ENCODE measurements at places on chromosomes 4 and X.

DNA sequence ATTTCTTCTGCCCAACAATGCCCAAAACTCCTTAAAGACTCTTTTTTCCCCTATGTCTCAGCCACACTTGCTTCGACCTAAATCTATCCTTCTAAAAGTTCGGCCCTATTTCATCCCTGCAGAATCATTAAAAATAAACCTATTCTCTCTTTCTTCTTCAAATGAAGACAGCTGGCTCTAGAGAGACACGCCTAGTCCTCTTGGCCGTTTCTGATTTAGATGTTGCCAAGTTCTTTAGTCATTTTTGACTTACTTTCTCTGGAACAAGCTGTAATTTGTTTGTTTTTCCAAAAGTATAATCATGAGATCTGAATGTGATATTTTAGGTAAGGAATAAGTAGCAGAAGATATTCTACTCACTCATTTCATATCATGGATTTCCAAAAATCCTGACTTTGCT lies 211.6 kb downstream of the CENPC start:
- no peaks in the 10 kb centered on the region for H3K36me3 ChIP-seq
- H3K4me1 ChIP-seq: no peaks in the 10 kb centered on the region
- H3K4me3 ChIP-seq: no peak overlapping the region
- H3K27ac ChIP-seq: no peak overlapping the region

DNA sequence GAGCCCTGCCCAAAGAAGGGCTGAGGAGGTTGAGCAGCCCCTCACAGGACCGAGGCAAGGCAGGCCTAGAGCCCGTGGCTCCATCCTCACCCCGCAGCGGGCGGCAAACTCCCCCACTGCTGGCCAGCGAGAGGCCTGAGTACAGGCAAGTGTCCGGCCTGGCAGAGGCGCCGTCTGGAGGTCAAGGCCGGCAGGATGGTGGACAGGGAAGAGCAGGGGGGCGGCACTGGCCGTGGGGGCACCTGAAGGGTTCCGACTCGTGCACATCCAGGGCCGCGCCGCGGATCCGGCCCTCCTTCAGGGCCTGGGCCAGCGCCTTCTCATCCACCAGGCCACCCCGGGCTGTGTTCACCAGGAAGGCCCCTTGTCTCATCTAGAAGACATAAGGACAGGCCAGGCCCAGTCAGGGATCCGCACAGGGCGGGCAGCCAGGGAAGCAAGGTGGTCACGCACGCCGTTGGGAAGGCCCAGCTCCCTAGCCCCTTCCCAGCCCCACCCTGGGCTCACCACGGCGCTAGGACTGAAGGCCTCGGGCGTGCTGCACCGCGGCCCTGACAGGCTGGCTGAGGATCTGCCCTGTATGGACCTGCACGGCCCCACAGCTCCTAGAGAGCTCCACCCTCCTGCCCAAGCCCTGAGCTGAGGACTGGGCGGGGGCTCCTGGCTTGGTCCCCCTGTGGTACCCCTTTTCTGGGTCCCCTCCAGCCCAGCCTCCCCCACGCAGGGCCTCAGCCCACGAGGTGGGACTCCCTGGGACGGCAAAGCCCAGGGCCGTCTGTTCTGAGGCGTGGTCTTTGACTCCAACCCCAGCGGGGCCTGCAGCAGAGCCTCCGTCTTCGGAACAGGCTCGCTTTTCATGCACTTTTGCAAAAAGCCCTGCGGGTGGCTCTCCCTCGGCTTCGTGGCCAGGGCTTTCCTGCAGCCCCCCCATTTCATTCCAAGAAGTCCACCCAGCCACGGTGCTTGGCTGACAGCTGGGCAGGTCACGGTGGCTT lies 34.5 kb downstream of the CTBP1 start:
- no peaks in the 10 kb centered on the region for H3K27me3 ChIP-seq
- H3K36me3 ChIP-seq: peaks cover 68% of the 10 kb centered on the region
- no peak overlapping the region for H3K4me3 ChIP-seq

GRCh38 chr4:43864616-43865146 lies 583.9 kb downstream of the KCTD8 start:
- no peak for DNase-seq
- H3K27me3 ChIP-seq: no peaks in the 10 kb centered on the region
- no peak overlapping the region for H3K27ac ChIP-seq

DNA sequence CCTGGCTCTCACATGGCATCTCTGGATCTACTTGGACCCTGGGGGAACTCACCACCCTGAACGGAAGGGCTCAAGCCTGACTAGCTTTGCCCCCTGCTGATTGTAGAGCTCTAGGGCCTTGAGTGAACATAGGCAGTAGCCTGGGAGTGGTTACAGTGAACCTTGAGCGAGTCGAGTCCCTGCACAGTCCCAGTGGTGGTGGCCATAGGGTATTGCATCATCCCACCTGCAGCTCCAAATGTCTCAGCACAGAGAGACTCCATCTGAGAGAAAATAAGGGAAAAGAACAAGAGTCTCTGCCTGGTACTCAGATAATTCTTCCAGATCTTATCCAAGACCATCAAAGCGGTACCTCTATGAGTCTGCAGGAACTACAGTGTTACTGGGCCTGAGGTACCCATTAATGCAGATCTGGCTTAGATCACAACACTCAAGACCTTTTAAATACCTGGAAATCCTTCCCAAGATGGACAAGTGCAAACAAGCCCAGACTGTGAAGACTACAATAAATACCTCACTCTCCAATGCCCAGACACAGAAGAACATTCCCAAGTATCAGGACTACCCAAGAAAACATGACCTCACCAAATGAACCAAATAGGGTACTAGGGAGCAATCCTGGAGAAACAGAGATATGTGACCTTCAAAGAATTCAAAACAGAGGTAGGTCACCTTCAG lies 167.5 kb upstream of the TET2 start:
- H3K27me3 ChIP-seq: no peaks in the 10 kb centered on the region
- H3K27ac ChIP-seq: no peak overlapping the region
- no peaks in the 10 kb centered on the region for H3K4me1 ChIP-seq
- no peaks in the 10 kb centered on the region for H3K36me3 ChIP-seq
- no peak for DNase-seq

- no peak overlapping the region for H3K27ac ChIP-seq
- no peak for DNase-seq
- no peaks in the 10 kb centered on the region for H3K36me3 ChIP-seq
- no peaks in the 10 kb centered on the region for H3K4me1 ChIP-seq
- no peaks in the 10 kb centered on the region for H3K27me3 ChIP-seq
- H3K4me3 ChIP-seq: no peak overlapping the region
Measured at GRCh38 chrX:131219271-131219670, 69.8 kb downstream of the IGSF1 start.

DNA sequence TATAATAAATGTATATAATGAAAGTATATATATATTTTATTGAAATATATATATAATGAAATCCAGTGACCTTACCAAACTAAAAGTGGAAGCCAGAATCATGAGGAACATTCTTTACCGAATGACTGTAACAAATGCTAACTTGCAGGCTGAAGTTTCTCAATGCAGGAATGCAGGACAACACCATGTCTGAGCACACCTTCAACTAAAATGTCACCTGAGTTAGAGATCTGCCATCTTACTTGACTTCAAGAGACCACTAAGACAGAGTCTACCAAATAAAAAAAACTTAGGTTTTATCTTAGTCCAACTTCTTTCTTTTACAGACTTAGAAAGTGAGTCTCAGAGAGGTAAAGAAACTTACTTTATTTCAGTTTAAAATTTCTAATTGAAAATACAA lies 176.2 kb downstream of the FSTL5 start:
- H3K4me1 ChIP-seq: no peaks in the 10 kb centered on the region
- no peaks in the 10 kb centered on the region for H3K36me3 ChIP-seq
- H3K27me3 ChIP-seq: no peaks in the 10 kb centered on the region
- no peak for DNase-seq

- no peaks in the 10 kb centered on the region for H3K27me3 ChIP-seq
- H3K36me3 ChIP-seq: peaks cover 4% of the 10 kb centered on the region
- H3K4me1 ChIP-seq: peaks cover 31% of the 10 kb centered on the region
- peak within 1 kb of the TSS; percentile 86 for H3K4me3 ChIP-seq
Measured at GRCh38 chrX:118495061-118495921, at the start of gene DOCK11. DOCK11 (plus strand) TSS chrX:118495815; CDS start chrX:118495972, 157 bp downstream.

DNA sequence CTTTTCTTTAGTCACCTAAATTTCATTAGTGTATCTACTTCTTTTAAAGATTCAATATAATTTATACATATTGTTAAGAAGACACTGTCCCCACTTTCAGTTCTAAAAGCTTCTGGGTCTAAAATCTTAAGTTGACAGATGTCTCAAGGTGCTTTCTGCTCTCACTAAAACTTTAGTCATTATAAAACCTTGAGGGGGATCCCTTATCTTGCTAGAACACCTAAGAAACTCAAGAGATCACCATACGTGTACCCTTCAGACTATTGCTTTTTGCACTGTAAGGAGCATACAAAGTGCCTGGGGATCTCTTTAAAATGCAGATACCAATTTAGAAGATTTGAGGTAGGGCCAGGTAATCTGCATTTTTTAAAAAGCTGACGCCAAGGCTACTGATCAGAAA lies 30.1 kb downstream of the CYBB start:
- no peaks in the 10 kb centered on the region for H3K27me3 ChIP-seq
- no peak for DNase-seq
- no peak overlapping the region for H3K4me3 ChIP-seq
- H3K36me3 ChIP-seq: no peaks in the 10 kb centered on the region
- H3K4me1 ChIP-seq: no peaks in the 10 kb centered on the region

DNA sequence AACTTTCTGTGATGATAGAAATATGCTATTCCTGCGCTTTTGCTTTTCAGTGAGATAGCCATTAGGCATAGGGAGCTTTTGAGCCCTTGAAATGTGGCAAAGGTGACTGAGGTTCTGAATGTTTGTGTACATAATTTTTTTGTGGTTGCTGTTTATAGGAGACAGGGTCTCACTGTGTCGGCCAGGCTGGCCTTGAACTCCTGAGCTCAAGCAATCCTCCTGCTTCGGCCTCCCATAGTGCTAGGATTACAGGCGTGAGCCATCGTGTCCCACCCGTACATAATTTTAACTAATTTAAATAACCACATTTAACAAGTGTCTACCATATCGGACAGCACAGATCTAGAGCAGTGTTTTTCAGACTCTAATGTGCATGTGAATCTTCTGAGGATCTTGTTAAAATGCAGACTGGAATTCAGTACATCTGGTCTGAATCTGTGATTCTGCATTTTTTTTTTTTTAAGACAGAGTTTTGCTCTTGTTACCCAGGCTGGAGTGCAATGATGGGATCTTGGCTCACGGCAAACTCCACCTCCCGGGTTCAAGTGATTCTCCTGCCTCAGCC lies 45.3 kb downstream of the CASP6 start:
- no peak overlapping the region for H3K4me3 ChIP-seq
- H3K27me3 ChIP-seq: no peaks in the 10 kb centered on the region
- H3K27ac ChIP-seq: no peak overlapping the region
- peaks cover 22% of the 10 kb centered on the region for H3K36me3 ChIP-seq
- no peak for DNase-seq

DNA sequence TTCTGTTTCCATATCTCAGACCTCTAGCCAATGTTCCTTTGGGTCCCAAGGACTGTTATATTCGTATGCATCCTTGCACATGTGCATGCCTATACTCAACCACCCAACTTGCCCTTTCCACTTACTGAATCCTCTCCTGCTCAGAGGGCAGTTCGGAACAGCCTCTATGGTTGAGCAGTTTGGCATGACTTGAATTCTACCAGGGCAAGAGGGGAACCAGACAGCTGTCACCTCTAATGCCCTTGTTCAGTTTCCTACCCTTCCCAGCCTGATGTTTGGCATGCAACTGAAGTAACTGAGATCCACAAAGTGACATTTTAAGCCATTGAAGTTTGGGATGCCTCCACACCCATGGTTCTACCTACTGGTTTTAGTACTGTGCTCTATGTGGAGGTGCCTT lies 17.5 kb downstream of the DRP2 start:
- no peak for DNase-seq
- H3K36me3 ChIP-seq: no peaks in the 10 kb centered on the region
- no peak overlapping the region for H3K27ac ChIP-seq
- H3K4me3 ChIP-seq: no peak overlapping the region
- no peaks in the 10 kb centered on the region for H3K27me3 ChIP-seq

DNA sequence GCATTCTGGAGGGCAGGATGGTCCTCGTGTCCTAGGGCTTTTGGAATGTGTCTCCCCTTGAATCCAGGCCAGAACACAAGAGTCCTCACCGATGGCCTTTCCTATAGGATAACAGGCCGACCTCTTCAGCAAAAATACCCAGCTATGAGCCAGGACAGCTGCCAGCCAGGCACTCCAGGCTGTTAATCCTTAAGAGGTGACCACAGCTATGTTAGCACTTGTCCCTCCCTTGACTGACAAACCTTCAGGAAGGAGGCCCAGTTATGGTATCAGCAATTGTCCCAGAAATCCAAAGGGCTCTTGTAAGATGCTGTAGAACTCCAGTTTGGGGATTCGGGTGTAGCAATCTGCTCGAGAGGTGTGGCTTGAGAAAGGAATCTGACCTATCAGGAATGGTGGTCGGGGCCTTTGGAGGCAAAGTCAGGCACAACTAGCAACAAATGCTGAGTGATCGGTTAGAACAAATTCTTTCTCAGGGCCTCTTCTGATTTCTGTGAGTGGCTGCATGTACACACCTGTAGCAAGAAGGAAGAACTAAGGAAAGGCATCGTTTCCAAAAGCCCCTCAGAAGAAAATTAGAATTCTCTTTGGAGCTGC lies 54.6 kb downstream of the PTCHD1 start:
- no peak overlapping the region for H3K27ac ChIP-seq
- no peaks in the 10 kb centered on the region for H3K4me1 ChIP-seq
- no peak for DNase-seq
- no peaks in the 10 kb centered on the region for H3K27me3 ChIP-seq
- no peak overlapping the region for H3K4me3 ChIP-seq

- H3K27ac ChIP-seq: no peak overlapping the region
- H3K4me3 ChIP-seq: no peak overlapping the region
- DNase-seq: no peak
- H3K36me3 ChIP-seq: no peaks in the 10 kb centered on the region
- peaks cover 3% of the 10 kb centered on the region for H3K27me3 ChIP-seq
Measured at GRCh38 chrX:103520386-103520785, 1.1 kb upstream of the RAB40A start.

- no peaks in the 10 kb centered on the region for H3K36me3 ChIP-seq
- no peak overlapping the region for H3K27ac ChIP-seq
- no peaks in the 10 kb centered on the region for H3K27me3 ChIP-seq
- no peak for DNase-seq
Measured at GRCh38 chrX:56588397-56589188, 25.2 kb downstream of the UBQLN2 start.

DNA sequence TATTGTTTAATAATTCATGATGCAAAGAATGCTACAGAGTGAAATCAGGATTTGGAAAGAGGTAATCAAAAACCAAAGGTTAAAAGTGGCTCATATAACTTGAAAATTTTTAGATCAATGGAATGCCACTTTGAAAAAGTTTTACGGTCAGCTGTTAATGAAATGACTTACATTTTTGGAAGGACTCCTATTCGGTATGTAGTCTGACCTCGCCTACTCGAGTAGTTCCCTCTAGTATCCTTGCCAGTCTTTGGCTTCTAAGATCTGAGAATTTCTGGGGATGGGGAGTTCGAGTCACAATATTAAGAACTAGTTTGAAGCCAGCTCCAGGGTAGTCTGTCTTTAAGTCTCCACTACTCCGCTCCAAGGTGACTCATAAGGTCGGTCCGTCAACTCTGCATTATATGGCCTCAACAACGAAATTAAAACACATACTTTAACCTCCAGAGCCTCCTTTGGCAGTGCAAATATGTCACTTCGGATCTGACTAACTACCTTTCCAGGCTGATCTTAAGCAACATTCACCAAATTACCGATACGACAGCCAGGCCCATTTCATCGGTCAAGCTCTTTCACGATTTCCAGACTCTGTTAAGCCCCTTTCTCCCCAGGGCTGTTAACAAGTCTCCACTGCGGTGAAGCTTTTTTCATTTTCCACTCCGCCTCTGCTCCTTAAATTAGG lies 733 bp upstream of the NAA15 start:
- DNase-seq: no peak
- peak overlapping the region; percentile 97 for H3K27ac ChIP-seq
- H3K27me3 ChIP-seq: no peaks in the 10 kb centered on the region
- H3K36me3 ChIP-seq: peaks cover 3% of the 10 kb centered on the region
- peak overlapping the region; percentile 91 for H3K4me3 ChIP-seq

- no peak overlapping the region for H3K4me3 ChIP-seq
- H3K27me3 ChIP-seq: no peaks in the 10 kb centered on the region
- DNase-seq: no peak
- H3K27ac ChIP-seq: no peak overlapping the region
Measured at GRCh38 chr4:42702895-42703294, 46.0 kb upstream of the ATP8A1 start.

All from CD4-positive, alpha-beta T cell (primary cell).